Stimulated activated CD4-positive, alpha-beta T cell treated with anti-CD3 and anti-CD28 coated beads, Interleukin-1b, Interleukin-23, amount 100 ng/mL, for 1 hour (primary cell): ENCODE measurements at places on chromosomes 3 and 15.

DNA sequence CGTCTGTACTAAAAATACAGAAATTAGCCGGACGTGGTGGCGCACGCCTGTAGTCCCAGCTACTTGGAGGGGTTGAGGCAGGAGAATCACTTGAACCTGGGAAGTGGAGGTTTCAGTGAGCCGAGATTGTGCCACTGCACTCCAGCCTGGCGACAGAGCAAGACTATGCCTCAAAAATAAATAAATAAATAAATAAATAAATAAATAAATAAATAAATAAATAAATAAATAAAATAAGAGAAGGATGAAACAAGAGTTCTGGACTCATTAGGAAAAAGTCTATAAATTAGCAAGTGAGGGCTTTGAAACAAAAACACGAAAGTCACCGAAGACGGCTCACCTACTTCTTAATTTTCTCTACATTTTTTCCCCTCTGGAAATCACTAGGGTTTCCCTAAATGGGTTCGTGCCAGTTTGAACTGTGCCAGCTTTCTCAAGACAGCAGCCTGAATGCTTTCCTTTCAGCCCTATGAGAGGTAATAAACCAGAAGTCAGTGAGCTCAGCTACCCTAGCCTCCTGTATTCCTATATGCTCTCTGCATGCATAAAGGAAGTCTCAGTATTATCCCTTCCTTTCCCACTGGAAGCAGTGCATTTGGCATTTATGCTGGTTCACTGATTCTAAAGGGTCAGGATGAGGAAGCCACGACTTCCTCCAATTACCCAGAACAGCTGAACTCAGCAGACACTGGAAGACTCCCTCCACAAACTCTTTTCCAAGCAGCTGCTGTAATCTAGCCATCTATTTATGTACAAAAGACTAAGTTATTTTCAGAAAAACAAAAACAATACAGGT, 266.9 kb downstream of the ZBBX start:
- DNase-seq: no peak

DNA sequence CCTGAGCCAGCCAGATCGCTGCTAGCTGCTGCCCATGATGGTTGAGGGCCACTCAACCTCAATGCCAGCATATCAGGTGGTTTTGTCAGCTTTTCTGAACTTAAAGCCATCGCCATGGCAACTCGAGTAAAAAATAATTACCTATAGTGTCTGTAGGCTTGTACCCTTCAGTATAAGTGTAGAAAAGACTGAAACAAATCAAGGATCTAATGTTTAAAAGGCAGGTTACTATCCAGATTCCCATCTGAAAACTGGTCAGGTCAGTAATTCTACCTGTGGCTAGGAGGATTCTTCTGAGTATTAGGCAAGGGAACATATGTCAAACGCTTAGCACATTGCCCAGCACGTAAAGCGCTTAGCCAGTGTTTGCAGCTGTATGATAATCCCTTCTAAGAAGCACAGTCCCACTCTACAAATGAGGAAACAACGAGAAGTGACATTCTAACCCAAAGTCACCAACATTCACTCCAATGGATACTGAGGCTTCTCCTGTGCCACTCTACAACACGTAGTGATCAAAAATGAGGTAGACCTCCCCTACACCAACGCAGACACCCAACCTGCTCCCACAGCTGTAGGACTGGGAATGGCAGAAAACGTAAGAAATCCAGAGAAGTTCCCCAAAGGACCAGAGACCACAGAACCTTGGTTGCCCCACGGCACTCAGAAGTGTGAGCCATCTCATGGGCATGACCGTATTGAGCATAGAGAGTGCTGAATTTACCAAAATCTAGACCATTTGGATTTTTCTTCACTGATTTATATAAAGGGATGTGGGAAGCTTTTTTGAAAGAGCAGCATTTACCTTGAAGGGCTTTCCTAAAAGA, 55.3 kb downstream of the SLTM start:
- no peak for DNase-seq

DNA sequence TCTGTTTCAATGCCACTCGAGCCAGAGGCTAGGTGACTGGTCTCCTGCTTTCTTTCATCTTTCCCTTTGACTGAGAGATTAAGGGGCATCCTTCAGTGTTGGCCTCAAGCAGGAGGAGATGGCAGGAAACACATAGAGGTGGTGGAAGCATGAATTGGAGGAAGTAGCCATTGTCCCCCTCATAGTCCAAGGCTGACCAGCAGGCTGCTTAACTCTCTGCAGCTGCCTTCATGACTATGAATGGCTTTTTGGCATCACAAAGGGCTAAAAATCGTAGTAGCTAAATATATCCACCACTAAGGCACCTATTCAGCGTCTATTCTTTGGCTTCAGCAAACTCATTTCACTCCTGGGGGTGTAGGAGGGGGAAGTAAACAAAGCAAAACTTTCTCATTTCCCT, 7.0 kb upstream of the FRMD4B start:
- DNase-seq: no peak

DNA sequence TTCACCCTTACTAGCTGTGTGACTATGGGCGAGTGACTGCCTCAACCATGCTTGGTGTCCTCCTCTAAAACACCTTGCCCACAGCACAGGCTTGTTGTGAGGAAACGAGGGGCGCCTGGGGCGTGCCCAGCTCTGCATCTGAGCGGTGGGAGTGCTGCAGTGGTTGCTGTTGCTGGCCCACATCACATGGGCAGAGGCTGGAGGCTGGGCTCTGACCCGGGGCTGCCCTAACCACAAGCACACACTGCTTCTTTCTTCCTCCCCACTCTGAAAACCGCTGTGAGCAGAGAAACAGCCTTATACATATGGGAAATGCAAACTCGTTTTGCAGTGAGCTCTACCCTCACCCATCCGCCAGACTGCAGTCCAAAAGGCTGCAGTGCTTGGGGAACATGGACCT, 74.8 kb upstream of the RPL32 start:
- no peak for DNase-seq

DNA sequence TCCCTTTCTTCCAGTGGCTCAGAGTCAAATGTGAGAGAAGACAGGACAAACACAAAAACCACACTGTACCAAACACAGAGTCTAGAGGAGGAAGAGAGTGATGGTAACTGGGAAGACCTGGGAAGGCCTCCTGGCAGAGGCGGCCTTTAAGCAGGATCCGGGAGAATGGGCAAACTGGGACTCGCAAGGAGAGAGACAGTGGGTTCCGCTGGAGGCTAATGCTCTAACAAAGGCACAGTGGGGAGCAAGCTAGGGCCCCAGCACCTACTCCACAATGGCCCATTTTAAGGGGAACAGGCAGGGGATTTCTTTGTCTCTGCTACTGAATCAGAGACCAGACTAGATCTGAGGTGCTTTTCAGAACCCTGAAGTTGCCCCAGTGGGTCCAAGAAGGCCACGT, 81.4 kb upstream of the HES1 start:
- DNase-seq: no peak

DNA sequence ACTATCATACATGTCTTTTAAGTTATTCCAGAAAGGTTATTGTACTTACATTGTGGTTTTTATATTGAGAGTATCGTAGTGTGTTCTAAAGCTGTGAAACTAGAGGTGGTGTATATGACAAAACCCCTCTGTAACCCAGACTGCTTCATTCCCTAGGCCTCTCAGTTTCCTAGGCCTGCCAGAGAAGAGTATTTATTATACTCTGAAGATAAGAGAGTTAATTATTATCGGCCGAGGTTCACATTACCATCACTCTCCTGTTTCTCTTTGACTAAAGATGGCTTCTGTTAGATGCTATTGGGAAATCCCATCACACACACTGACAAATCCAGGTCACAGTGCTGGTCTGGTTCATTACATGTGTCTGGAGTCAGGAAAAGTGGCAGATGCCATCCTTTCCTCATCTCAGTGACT, 20.5 kb downstream of the EXOSC7 start:
- no peak for DNase-seq

DNA sequence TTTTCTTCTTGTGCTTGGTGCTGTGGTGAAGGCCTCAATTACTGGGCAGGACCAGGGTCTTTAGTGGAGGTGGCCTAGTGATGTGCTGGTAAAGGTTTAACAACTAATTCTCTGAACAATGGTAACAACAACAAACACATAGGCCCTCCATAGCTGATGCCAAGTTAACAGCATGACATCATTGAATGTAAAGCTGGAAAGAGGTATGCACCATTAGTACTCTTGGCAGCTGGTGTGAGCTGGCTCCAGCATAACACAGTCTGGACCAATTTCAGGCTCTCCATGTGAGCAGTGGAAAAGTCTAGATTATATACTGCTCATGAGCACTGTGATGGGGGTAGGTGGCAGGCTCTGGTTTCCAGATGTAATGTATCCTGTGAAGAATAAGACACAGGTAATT, 61.8 kb downstream of the SLC7A14 start:
- DNase-seq: no peak

- no peak for DNase-seq
These were observed 508 bp upstream of the SMAD6 start for GRCh38 chr15:66701422-66702034.

GRCh38 chr15:34851007-34851406, 55.7 kb upstream of the ACTC1 start:
- no peak for DNase-seq

DNA sequence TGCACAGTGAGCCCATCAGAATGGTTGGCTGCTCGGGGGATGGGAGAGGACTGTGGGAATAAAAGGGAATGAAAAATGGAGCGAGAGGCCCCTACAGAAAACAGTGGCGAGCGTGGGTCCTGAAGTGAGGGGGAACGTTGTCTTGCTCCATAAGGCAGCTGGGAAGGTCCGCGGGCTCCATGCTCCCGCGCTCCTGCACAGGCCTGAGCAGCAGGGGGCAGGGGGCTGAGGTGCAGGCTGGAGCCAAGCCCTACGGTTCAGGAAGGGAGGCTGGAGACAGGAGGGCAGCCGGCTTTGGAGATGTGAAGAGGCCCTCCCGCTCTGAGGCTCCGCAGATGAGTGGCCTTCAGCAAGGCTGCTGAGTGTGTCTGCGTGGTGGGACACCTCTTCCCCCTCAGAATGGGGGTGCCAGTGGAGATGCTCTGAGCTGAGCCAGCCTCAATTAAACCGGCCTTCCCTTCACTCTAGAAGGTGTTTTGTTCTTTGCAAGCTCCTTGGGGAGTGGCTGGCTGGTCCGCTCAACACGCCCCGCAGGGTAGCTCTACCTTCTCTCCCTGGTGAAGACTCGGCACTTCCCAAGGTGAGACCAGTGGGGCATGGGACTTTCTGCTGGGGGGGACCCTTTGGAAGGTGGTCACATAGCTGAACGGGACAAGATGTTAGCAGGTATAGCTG, 208.0 kb downstream of the XXYLT1 start:
- no peak for DNase-seq

- DNase-seq: no peak
These were observed 429.9 kb downstream of the TBL1XR1 start for GRCh38 chr3:176767385-176767784.

- no peak for DNase-seq
These were observed 63.2 kb upstream of the BCL6 start for GRCh38 chr3:187808527-187808895.

GRCh38 chr15:54660356-54660755, 536.4 kb downstream of the RSL24D1 start:
- no peak for DNase-seq

GRCh38 chr3:122067214-122067550, 12.0 kb downstream of the CD86 start:
- no peak for DNase-seq

DNA sequence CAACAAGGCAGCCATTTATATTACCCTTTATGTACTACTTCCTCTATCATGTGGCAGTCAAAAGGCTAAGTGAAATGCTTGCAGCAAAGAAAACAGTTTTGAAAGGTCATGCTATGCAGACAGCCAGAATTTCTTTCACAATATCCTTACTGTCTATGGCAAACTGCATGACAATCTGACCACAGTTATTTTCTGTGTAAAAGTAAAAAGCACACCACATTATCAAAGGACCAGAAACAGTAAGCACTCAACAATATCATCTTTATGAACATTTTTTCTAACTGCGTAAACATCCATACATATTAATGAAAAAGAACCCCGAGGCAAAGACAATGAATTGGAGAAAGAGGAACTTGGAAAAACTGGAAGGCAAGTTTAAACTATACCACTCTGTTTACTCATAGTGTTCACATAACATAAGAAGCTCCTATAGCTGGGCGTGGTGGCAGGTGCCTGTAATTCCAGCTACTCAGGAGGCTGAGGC, 47.9 kb downstream of the PIK3CB start:
- no peak for DNase-seq

GRCh38 chr3:64460141-64460730, 227.6 kb downstream of the ADAMTS9 start:
- no peak for DNase-seq

- DNase-seq: no peak
These were observed 8.9 kb upstream of the AADACL2 start for GRCh38 chr3:151724576-151725562.

DNA sequence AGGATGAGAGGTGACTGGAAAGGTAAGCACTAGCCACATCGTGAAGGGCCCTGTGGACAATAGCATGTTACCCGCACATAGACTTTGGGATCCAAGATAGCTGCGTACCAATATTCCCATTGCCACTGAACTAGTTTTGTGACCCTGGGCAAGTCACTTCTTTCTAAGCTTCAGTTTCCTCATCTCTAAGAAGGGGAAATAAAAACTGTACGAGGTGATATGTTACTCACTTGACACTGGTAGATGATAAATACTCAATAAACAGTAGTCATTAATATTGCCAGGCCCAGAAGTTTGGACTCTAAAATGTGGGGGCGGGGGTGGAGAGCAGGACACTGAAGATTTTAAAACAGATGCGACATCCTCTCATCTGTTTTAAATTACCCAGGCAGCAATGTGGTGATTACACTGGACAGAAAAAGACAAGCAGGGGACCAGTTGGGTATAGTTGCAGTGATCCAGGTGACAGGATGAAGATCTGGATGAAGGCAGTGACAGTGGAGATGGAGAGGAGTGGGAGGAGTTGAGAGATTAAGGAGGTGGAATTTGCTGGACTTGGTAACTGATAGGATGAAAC, 2.5 kb downstream of the ATG7 start:
- no peak for DNase-seq

DNA sequence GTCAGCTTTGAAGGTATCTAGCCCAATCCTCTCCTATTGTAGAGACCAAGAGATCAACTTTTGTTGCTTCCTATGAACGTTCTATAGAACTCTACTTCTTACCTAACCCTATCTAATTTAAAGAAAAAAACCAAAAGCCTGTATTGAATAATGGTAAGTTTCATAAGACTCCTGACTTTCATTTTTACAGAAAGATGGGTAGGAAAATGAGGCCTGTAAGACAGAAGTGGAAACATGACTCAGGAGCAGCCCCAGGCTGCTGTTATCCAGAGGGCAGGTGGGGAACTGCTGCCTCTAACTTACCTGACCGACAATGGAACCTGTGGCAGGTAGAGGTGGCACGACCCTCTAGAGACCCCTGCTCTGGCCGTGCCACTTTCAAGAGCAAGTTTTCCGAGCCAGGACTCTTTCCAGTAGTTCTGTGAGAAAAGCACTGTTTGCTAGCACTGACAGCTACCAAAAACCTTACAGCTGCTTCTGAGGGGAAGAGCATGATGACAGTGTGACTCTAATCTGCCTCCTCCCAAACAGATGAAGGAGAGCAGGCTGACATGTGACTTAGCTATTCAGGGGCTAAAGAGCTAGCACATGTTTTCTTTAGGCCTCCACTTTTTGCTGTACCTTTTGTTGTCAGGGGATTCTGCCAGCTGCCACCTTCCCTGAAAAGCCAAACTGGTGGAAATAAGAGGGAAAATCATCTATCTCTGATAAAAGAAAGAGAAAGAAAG, 17.5 kb downstream of the POPDC2 start:
- no peak for DNase-seq
